ENCODE measurements at places on chromosomes 1 and 21. TPM values are rescaled to one million over a fixed set of nuclear protein-coding genes. Genes with fewer than 3 reads are reported as not detected.

The THEM5 gene
- total RNA-seq, result not detected

The SAMD13 gene
- 1.4 TPM for total RNA-seq

The ANKRD65 gene
- 2.4 TPM for total RNA-seq

The AGPAT3 gene
- 29.0 TPM for total RNA-seq

The ACADM gene
- 92.8 TPM for total RNA-seq

The TSPEAR gene
- 0.08 TPM for total RNA-seq

The SGIP1 gene
- total RNA-seq, result 2.1 TPM

The LCE1B gene
- total RNA-seq, result not detected

- no peak for DNase-seq
Observed at GRCh38 chr1:76501586-76502219, 365.6 kb upstream of the ST6GALNAC5 start.

- peak; percentile 85 for DNase-seq
Observed at GRCh38 chr1:186605762-186606350, 74.4 kb downstream of the PTGS2 start.

GRCh38 chr1:70353601-70354331, 756 bp downstream of the ANKRD13C start:
- peak; percentile 80 for DNase-seq

GRCh38 chr1:229093238-229093540, 177.7 kb upstream of the RAB4A start:
- DNase-seq, result no peak

DNA sequence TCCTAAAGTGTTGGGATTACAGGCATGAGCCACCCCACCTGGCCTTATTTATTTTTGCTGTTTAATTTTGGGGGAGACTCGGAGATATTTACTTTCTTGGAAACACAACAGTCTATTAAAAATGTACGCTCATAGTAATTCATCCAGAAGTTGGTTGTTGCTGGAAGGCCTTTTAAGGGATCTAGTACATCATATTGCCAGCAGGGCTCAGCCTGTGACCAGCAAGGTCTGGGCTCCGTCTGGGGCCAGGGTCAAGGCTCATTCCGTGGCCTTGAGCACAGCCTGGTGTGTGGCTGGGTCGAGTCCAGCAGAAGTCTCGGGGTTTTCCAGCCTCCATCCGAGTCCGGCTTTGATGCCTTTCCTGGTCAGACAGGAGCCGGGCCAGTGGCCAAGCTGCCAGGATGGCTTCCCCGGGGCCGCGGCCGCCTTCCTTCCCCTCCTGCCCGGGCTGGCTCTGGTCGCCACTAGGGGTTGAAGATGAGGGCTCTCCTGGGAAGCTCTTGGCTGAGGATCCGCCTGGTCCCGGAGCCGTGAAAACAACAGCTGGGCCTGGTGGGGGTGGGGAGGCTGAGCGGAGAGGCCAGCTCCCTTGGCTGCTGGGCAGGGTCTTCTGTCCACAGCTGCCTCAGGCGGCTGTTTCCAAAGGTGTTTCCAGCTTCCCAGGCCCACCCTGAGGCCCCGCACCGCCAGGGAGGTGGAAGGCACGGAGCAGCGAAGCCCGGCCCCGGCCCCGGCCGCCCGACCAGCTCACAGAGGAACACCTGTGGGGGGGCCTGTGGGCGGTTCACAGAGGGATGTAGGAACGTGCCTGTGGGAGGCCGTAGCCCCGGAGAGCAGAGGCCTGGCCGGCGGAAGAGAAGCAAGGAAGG, 5.1 kb upstream of the VWA1 start:
- DNase-seq, result peak; percentile 76

DNA sequence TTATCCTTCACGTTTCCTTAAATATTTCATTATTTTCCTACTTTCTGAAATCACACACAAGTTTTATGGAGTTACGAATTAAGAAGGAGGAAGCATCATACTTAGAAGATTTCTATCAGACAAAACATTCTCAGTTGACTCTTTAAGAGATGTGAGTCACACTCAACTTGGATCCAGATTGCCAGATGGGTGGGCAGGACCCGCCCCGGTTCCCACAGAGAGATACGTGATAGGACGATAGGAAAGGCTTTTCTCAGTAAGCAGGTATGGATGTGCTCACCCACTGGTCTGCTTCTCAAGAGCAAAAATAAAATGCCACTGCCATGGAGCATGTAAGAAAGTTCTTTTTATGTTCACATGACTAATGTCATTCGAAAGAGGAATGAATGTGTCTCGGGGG, 392.6 kb downstream of the MRPL39 start:
- no peak for DNase-seq

- no peak for DNase-seq
Observed at GRCh38 chr21:44043613-44044012, 31.5 kb downstream of the TRAPPC10 start.

GRCh38 chr1:36560177-36560576, 77.5 kb upstream of the CSF3R start:
- no peak for DNase-seq

DNA sequence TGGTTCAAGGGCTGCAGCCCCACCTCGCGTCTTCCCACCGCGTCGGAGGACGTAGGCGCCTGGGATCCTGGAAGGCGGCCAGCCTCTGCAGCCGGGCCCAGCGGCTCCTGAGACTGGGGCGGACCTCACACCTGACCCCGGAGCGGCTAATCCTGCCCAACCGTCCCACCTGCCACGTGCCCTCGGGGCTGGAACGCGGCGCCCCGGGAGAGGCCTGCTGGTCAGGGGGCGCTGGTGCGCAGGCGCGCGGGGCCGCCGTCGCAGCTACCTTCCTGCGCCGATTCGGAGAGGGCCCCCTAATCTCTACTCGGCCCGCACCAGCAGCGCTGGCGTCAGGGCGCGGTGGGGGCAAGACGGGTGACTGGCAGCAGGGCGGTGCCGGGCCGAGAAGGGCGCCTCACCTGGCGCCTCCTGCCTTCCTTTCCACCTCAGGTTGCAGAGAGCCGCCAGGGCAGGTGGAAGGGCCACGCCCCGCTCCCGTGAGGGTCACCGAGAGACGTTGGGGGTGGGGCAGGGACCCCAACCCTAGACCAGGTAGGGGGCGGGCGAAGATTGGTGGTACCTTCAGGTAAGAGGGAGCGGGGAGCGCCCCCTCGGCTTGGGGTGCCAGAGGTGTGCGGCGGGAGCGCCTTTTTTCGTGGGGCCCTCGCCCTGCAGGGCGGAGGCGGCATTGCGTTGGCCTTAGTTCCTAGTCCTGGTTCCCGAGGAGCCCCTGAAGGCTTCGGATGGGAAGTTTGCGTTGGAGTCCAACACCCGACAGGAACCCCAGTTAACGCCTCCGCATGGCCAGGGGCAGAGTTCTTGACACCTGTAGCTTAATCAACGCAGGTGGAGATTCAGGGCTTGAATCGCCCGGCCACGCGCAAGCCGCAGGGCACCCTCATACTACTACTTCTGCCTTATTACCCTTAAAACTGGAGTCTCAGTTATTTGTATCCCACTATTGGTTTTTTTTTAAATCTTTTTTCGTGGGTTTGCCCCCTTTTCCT, at the start of gene TDRD5:
Gene TDRD5 (plus strand): TSS at position 241 of the 989 bp plus-strand sequence. CDS start 784 bp downstream, outside the sequence.
- no peak for DNase-seq

- peak; percentile 40 for DNase-seq
Observed at GRCh38 chr1:97243973-97244560, 522.5 kb downstream of the PTBP2 start.

DNA sequence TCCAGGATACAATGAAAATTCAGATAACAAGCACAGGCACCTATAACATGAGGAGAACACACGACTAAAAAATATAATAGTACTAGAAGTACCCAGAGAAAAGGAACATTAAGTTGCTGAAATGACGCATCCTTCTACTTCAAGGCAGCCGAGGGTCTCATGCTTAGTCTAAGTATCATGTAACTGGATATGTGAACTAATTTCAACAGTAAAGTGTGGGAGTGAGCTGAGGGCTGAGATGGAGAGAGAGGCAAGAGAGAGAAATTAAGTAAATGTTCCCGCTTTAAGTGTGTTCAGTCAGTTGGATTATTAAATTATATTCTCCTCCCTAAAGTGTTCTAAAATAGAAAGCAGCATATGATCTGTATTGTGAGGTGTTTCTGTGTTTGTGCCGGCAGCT, 152.2 kb upstream of the KRTAP19-8 start:
- no peak for DNase-seq

- no peak for DNase-seq
Observed at GRCh38 chr1:219460896-219461815, 151.7 kb downstream of the ZC3H11B start.

DNA sequence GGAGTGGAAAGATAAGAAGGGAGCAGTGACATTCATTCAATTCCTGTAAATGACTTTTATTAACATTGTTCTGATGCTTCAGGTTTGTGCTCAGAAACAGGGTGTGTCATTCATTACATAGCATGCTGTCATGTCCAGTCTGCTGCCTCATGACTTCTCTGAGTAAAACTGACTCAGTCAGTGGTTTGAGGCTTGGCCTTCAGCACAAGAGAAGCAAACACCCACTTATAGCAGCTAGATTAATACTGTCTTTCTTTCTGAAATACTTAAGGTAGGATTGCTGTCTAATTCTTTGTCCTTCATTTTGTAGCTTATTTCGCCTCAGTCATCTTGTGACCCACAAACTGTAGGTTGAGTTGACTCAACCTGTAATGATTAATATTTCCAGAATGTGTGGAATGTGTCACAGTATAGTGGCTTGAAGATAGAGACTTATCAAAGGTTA, 32.9 kb downstream of the RASAL2 start:
- DNase-seq, result peak; percentile 88

- no peak for DNase-seq
Observed at GRCh38 chr1:53582211-53583020, 123.2 kb downstream of the DMRTB1 start.

GRCh38 chr1:59768792-59769735, 45.7 kb upstream of the HOOK1 start:
- DNase-seq, result no peak
